Fibroblast of the aortic adventitia (primary cell): ENCODE measurements at places on chromosomes 1 and 21.

- DNase-seq, result peak; percentile 36
Observed at GRCh38 chr21:15908187-15908586, 178.4 kb downstream of the USP25 start.

- DNase-seq, result no peak
Observed at GRCh38 chr1:65946960-65947359, 154.3 kb downstream of the PDE4B start.

GRCh38 chr1:30176477-30176876 lies 546.9 kb downstream of the MATN1 start:
- no peak for DNase-seq

- peak; percentile 53 for DNase-seq
Observed at GRCh38 chr1:61274939-61275338, 192.6 kb downstream of the NFIA start.

DNA sequence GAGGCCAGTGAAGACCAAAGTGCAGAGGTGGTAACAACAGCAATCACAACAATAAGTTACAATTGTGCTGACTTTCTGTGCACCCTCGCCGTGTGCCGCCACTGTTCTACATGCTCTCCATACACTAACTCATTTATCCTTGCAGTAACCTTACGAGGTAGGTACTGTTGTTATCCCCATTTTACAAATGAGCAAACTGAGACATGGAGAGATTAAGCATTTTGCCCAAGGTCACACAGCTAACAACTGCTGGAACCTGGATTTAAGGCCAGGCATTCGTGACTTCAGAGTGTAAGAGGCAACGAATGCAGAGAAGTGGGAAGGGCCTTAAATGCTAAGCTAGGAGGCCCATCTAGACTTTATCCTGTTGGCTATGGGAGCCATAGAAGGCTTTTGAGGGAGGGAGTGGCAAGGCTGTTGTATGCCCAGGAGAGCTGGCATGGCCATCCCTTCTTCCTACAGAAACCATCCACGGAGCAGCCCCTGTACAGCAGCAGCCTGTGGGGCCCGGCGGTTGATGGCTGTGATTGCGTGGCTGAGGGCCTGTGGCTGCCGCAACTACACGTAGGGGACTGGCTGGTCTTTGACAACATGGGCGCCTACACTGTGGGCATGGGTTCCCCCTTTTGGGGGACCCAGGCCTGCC lies 36.6 kb downstream of the AZIN2 start:
- DNase-seq, result no peak

DNA sequence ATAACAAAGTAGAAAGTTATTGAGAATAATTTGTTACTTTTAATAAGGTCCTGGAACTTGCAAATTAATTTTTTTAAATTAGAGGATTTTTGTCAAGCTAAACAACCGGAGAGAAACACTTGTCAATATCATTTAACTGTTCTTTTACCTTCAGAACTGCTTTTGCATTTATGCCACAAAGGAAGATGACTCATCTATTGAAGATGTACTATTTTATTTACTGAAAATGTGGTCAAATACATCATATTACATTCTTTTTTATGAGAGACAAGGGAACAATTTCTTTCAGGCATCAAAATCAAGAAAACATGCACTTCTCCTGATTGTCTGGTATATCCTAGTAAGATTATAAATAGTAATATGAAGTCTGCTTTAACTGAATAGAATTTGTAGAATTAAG lies 558.2 kb upstream of the PRMT6 start:
- no peak for DNase-seq

GRCh38 chr1:244662599-244662998 lies 9.7 kb downstream of the DESI2 start:
- no peak for DNase-seq

DNA sequence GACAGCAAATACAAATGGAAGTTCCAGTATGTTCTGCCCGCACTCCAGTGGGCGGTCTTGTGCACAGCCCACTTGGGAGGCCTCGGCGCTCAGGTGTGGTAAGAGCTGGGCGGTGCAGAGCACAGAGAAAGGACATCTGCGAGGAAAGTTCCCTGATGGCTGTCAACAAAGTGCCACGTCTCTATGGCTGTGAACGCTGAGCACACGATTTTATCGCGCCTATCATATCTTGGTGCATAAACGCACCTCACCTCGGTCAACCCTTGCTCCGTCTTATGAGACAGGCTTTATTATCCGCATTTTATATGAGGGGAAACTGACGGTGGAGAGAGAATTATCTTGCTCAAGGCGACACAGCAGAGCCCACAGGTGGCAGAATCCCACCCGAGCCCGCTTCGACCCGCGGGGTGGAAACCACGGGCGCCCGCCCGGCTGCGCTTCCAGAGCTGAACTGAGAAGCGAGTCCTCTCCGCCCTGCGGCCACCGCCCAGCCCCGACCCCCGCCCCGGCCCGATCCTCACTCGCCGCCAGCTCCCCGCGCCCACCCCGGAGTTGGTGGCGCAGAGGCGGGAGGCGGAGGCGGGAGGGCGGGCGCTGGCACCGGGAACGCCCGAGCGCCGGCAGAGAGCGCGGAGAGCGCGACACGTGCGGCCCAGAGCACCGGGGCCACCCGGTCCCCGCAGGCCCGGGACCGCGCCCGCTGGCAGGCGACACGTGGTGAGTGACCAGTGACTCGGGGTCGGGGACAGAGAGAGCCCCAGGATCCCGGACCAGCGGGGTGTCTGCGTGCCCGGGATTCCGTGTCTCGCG lies at the start of gene IL12RB2:
Gene IL12RB2, plus strand, starts transcription at position 623 of the 810 bp plus-strand sequence. CDS start 12,496 bp downstream, outside the sequence.
- no peak for DNase-seq

GRCh38 chr1:179015396-179015795 lies 10.3 kb upstream of the FAM20B start:
- DNase-seq, result no peak

DNA sequence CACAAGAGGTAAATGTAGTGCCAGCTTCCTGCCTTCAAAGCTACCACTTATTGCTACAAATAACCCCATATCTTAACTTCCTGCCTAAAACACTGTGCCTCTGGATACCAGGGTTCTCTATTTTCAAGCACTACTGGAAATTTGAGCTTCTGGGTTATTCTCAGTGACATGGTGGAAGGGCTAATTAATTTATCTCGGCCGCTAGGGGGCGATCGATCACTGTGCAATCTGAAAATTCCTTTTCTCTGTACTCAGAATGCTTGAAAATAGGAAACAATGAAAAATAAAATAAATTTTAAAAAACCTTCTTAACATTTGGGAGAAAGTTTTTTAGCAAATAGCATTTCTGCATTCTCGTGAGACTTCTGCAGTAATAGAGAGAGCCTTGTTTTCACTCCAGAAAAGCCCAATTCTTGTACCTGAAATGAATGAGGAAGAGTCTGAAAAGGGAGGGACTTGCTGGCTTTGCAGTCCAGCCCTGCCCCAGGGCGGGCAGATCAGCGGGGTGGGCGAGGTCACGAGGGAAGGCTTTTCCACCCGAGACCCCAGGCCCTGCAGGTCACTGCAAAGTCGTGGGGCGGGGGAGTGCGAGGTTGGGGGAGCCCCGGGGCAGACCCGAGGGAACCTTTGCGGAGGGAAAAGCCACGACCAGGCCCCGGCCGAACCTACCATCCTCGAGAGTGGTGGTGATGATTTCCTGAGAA lies 276.7 kb downstream of the PCP4 start:
- DNase-seq, result peak; percentile 14

DNA sequence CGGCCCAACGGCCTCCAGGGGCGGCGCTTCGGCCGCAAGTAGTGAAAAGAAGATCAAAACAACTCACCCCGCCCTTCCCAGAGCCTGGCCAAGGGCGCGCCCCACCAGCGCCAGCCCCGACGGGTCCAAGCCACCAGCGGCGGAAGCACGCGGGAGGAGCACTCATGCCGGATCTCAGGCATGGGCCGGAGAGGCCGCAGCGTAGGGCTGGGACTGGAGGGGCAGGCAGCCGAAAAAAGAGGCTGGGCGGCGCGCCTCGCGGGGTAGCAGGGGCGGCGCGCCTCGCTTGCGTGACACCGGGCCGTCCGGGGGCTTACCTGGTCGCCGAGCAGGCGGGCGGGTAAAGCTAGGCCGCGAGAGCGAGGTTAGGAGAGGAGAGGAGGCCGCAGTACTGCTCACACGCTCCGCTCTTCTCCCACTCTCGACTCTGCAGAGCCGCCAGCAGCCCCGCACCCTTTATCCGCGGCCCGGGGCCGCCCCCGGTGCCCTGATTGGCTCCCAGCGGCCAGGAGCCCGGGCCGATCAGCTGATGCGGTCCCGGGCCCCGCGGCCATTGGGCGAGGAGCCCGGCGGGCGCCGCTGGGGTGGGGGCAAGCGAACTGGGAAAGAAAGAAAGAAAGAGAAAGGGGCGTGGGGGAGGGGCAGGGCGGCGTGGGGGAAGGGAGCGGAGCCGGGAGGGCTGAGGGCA lies at the start of gene GLUL:
Gene GLUL, minus strand, starts transcription at position 429 of the 688 bp plus-strand sequence. CDS start 3,053 bp downstream, outside the sequence.
- DNase-seq, result peak; percentile 88

- peak; percentile 93 for DNase-seq
Observed at GRCh38 chr1:12619792-12620487, 1.9 kb upstream of the DHRS3 start.

DNA sequence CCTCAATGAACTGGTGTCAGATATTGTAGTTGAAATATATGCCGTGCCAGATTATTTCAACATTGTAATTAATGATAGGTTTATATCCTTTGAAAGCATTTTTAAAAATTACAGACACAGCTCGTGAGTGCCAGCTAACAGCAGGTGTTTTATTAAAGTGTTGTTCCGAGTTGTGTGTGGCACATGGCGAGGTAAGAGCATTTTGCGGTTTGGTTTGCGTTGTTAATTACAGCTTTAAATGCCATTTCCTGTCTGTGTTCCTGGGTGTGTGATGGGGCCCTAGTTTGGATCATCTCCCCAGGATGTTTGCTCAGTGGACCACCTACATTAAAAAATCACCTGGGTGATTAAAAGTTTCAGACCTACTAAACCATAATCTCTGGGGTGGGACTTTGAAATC lies 97.4 kb downstream of the PRDM2 start:
- DNase-seq, result no peak

GRCh38 chr1:13694886-13695684 lies 4.9 kb upstream of the PRDM2 start:
- no peak for DNase-seq

DNA sequence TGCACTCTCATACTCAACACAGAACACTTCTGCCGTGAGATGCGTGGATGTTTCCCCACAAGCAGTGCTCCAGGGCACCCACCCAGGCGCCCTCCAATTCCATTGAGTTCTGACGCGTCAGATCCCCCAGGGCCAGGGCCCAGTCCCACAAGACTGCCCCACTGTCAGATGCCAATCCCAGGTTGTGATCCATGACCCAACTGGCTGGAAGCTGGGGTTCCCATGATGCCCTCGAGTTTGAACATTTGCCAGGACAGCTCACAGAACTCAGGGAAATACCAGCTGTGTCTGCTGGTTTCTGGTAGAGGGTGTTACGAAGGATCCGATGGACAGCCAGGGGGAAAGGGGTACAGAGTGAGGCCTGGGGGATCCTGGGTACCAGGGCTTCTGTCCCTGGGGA lies 58.4 kb downstream of the AGPAT3 start:
- DNase-seq, result no peak

GRCh38 chr1:197942042-197942441 lies 24.9 kb downstream of the LHX9 start:
- DNase-seq, result no peak

GRCh38 chr1:186142159-186142558 lies 232.9 kb downstream of the TPR start:
- DNase-seq, result no peak

DNA sequence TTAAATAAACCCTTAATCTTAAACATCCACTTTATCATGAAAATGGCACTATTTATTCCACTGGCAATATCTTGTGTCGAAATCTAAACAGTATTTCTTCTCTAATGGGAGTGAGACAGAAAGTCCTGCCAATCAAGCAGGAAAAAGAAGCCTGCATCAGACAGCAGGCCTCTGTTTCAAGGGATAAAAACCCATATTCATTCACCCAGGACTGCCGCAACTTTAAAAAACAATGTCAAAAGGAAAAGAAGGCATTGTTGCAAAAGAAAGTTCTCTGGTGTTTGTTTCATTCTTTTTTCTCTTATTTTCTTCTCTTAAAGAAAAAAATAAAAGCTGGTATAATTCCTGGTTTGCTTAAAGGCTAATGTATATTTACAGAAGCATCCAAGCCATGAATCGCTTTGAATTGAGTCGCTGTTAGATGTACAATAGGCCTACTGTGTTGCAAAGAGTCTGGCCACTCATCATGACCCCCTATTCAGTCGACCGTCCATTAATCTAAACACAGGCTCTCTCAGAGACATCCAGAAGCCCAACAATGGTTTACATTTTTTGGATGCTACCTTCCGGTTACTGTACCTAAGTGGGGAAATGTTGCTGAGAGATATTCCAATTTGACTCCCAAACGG lies 48.7 kb upstream of the ZC3H11B start:
- no peak for DNase-seq
